CD4-positive, alpha-beta T cell treated with Interleukin-4 for 1 hour (primary cell): ENCODE measurements at places on chromosomes 13 and 19.

GRCh38 chr13:29903996-29904395 is 53.6 kb upstream of the UBL3 start:
- no peak for DNase-seq

GRCh38 chr13:99357941-99358340 is 50.7 kb upstream of the GPR183 start:
- DNase-seq: peak; percentile 46

GRCh38 chr19:50461066-50461875 is 15.0 kb upstream of the EMC10 start:
- DNase-seq: peak; percentile 75

DNA sequence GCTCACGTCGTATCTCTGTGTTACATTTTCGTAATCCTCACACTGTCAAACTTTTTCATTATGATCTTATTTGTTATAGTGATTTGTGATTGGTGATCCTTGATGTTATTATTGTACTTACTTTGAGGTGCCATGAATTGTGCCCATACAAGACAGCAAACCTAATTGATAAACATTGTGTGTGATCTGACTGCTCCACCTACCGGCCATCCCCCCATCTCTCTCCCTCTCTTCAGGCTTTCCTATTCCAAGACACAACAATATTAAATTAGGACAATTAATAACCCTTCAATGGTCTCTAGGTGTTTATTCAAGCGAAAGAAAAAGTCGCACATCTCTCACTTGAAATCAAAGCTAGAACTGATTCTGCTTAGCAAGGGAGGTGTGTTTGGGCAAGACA is 349.3 kb downstream of the RBM26 start:
- no peak for DNase-seq

DNA sequence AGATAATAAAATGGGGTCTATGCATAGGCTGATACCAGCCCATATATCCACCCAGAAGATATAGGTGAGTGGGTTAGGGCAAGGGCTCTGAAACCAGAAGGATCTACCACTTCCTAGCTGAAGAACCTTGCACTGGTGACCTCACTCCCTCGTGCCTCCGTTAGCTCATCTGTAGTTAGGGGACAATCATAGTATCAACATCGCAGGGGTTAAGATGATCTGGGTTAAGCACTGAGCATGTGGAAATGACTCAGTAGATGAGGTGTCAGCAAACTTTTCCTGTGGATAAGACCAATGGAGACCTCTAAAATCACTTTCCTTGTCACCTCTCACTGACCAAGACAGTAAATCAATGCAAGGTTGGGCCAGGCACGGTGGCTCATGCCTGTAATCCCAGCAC is 30.5 kb downstream of the TNFSF14 start:
- no peak for DNase-seq
